ENCODE measurements at places on chromosomes 16 and 17.

DNA sequence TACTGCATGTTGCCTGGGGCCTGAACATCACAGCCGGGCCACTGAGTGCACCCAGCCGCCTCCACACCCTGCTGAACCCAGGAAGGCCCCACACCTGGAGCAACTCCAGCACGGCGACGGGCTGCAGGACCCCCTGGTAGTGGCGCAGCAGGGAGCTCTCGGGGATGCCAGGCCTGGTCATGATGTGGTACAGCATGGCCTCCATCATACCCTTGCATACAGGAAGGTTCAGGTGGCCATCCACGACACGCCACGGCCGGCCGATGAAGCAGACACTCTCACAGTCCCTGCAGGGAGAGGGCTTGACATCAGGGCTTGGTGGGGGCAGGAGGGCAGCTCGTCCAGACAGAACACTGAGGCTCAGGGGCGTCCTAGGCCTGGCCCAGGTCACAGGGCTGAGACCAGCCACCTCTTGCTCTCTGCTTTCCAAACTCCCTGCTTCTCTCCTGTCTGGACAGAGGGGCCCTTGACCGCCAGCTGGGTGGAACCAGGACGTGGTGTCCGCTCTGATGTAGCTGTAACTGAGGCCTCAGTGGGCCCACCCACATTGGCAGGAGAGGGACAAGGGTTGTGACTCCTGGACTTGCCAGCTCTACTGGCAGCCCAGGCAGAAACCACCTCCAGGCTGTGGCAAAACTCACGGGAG lies 60.3 kb downstream of the IL21R start:
- DNase-seq, result no peak

GRCh38 chr17:62052765-62053338 lies 12.2 kb downstream of the MED13 start:
- no peak for DNase-seq

DNA sequence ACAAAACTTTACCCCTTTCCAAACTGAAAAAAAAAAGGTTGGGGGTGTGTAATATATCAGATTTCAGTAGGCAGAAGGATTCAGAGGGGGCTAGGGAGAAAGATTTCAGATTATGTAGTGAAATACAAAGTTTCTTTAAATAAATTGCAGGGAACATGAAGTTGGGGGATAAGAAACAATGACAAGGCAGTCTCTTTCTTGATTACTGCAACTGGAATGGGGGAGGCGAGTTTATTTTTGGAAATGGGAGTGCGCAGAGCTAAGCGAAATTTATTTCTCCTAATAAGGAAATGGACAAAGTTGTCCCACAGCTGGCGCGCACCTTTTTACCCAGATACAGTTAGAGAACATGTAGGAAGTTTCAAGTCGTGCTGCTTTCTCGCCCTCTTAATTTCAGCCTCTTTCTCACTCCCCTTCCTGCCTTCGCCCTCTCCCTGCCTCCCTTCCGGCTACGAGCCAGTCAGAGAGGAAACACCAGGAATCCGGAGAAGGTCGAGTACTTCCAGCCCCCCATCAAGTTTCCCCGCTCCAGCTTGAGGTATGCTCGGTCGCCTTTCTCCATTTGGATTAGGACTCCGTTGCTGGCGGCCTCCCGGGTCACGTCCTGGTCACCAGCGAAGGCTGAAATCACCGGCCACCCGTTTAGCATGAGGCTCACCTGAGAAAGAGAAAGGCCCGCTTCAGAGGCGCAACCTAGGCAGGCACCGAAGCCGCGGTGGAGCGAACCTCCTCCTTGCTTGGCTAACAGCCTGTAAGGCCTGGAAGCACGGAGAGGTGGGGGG lies 2.5 kb downstream of the CBLN1 start:
- no peak for DNase-seq

DNA sequence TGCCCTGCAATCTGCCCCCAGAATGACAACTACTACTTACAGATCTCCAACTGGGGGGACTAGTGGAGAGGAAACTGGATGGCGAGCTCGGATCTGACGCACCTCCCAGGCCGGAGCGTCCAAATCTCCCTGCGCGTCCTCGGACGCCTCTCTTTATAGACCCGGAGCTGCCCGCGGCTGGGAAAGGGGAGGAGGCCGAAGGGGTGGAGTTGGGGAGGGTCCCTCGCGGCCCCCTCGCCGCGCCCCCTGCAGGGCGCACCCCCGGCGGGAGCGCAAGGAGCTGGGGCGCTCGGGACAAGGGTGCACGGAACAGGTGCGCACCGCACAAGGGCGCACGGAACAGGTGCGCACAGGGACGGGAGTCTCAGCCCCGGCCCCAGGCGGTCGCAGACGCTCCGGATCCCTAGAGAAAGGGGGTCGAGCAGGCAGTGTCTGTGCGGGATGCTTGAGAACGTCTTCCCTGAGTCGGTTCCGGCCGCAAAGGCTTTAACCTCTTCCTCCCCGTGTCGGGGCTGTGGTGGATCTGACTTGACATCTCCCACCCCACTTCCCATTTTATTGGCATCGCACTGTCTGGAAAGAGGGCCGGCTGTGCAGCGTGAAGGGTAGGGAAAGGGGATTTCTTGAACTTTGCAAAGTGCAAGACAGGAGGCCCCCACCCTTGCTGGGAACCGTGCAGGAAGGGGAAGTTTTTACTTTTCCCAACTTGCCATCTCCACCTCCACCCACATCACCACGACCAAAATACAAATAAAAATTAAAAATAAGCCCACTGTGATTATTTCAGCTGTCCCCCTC lies at the start of gene MYH11:
MYH11 (minus strand) TSS at position 128 of the 798 bp plus-strand sequence. CDS start 18,776 bp downstream, outside the sequence.
- DNase-seq, result no peak

- DNase-seq, result no peak
These were observed 69.0 kb downstream of the TBC1D16 start for GRCh38 chr17:79966681-79967080.

DNA sequence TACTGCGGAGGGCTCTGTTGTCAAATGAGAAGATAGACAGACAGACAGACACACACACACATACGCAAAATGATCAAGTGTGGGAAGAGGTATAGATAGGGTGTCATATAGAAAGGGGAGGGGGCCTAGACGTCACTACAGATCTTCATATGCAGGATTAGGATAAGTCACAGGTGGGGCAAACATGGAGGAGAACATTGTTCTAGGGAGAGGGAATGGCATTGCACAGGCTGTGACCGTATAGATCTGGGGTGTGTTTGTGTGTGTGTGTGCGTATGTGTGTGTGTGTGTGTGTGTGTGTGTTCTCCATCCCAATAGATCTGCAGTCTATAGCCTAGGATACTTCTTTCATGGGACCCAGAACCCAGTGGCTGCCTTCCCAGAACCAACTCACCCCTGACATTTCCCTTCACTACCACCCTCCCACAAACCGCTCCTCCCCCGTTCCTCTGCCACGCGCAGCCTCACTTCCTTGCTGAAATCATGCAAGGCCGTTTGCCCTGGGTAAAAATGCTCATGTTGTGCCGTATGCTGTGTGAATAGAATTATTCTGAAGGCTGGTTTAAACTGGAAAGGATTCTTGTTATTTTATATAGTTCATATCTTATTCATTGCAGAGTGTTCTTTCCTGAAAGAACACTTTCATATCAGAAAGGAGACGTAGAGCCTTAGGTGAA lies 50.5 kb upstream of the CCL1 start:
- no peak for DNase-seq

GRCh38 chr17:81493198-81494038 lies 19.2 kb downstream of the ACTG1 start:
- no peak for DNase-seq

DNA sequence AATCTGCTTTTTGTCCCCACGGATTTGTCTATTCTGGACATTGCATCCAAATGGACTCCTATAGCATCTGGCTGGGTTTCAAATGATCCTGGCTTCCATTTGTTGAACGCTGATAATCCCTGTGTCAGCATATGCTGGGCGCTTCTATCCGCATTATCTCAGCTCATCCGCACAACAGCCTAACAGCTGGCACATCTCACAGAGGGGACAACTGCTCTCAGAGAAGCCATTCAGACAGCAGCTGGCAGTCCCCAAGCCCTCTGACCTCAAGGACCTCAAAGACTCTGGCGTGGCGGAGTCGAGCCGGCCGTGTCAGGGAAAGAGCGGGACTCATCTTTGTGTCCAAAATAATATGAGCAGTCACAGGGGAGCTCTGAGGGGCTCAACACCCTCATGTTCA lies 82.3 kb downstream of the NT5M start:
- DNase-seq, result no peak

DNA sequence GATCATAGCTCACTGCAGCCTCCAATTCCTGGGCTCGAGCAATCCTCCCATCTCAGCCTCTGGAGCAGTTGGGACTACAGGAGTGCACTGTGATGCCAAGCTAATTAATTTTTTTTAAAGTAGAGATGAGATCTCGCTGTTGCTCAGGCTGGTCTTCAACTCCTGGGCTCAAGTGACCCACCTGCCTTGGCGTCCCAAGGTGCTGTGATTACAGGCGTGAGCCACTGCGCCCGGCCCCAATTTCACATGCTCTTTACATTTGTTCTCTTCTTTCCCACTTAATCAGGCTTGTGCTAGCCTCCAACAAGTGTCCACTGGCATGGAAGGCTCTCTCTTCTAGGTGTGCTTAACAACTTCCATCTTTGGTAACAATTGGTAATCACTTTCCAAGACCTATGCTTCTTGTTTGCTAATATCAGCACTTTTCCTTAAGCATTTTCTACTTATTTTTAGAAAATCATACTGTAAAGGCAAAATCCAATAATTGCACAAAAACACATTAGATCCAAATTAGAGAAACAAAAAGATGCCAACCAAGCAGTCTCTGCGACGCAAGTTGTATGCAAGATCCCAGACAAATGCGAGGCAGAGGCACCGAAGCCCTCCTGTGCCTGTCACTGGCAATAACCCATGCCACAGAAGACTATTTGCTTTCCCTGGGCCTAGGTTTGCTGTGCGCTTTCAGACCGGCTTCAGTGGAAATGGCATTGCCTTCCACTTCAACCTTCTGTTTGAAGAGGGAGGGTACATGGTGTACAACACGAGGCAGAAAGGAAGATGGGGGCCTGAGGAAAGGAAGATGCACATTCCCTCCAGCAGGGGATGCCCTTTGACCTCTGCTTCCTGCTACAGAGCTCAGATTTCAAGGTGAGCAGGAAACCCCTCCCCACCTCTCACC lies 52.6 kb downstream of the NOS2 start:
- DNase-seq, result no peak

GRCh38 chr17:77854083-77854758 lies 104.3 kb upstream of the TNRC6C start:
- DNase-seq, result no peak

GRCh38 chr17:52178012-52178411 lies 19.5 kb upstream of the CA10 start:
- DNase-seq, result no peak

DNA sequence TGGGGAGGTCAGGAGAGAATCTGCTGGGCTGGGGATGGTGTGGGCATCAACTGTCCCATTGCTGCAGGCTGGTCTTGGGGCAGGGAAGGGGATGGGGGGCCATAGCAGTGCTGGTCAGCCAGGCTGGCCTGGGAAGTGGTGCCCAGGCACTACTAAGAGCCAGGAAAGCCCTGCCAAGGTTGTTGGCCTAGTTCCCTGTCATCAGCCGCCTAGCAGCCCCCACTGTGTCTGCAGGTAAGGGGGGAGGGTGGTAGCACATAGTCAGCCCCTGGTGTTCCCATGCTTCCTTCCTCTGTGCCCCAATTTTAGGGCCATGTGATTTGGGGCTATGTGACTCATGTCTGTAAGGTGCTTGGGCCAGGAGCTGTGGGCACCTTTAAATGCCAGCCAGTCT lies 17.8 kb downstream of the GJD3 start:
- DNase-seq, result no peak
